ENCODE measurements at places on chromosomes 7 and 10.

DNA sequence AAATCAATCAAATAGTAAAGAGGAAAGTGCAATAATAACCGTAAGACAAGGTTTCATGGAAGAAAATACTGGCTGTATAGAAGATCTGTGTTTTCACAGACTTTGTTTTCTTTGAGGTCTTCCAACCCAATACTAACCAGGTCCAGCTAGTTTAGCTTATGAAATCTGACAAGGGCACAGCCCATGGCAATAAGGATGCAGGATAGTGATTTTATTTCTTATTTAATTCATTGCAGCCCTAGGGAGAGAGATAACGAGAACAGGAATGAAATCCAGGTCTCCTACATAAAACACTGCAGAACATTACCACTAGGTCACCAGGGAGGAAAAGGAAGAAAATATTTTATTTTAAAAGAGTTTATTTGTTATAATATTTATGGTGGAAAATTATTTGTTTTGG lies 145.1 kb downstream of the DNAJC1 start:
- DNase-seq = no peak

DNA sequence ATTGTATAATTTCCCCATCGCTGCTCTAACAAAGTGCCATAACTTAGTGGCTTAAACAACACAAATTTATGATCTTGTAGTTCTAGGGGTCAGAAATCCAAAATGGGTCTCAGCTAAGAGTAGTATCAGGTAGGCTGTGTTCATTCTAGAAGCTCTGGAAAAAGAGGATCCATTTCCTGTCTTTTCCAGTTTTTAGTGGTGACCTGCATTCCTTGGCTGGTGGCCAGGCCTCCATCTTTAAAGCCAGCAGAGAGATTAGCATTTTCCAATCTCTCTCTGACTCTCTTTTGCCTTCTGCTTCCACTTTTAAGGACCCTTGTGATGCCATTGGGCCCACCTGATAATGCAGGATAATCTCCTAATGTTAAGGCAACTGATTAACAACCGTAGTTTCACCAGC lies 41.0 kb upstream of the C10orf120 start:
- no peak for DNase-seq

DNA sequence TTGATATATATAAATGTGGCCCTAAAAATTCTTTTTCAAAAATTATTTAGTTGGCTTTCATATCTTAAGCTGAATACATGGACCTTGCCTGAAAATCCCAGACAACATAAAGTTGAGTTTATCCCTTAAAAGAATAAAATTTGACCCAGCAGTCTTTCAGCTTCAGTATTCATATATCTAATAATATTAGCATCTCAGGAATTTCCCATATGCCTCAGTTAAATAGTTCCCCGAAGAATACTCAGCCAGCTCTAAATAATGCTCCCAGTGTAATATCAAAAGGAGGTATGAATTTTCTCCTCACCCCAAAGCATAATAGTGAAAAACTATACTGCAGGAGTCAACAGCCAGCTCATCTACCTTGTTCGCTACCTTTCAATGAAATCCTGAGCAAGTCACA lies 145.9 kb downstream of the CTNNA3 start:
- DNase-seq = no peak

DNA sequence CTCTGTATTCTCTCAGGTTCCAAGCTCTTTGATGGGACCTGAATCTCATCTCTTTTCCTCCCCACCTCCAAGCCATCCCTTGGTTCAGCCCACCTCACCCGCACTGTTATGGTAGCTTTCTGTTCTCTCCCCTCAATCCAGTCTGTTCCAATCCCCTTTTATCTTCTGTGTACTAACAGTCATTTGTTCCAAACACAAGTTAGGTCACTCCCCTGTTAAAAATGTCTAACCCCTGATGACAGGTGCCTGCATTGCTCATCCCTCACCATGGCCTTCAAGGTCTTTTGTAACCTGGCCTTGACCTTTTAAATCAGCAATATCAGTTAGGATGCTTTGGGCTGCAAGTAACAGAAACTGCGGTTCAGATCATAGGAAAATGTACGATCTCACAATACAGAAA lies 74.8 kb downstream of the CYP26A1 start:
- no peak for DNase-seq

GRCh38 chr7:20269726-20270125 lies 52.5 kb upstream of the MACC1 start:
- DNase-seq = no peak

GRCh38 chr7:80641548-80641947 lies 3.1 kb downstream of the CD36 start:
- no peak for DNase-seq

GRCh38 chr7:153107826-153108225 lies 348.3 kb downstream of the ACTR3B start:
- no peak for DNase-seq

All from activated CD4-positive, CD25-positive, alpha-beta regulatory T cell treated with anti-CD3 and anti-CD28 coated beads, Interleukin-2, amount 50 U/mL, for 72 hours (primary cell).